ENCODE measurements at places on chromosomes 2 and 18.

DNA sequence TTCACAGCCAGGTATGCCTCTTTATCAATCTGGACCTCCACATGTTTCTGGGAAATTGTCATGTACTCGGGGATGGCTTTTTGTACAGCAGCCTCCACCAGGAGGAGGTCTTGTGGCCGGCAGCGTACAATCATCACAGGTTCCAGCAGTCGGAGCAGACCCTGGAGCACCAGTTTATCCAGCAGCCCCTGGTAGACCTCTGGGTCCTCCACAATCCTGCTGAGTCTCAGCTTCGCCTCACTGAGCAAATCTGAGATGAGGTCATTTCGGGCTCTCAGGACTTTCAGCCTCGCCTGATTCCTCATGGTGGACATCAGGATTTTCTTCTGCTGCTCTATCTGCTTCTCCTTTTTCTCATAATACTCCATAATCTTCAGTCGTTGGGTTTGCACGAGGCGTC, 32.8 kb downstream of the TMEM247 start:
- DNase-seq, result no peak

DNA sequence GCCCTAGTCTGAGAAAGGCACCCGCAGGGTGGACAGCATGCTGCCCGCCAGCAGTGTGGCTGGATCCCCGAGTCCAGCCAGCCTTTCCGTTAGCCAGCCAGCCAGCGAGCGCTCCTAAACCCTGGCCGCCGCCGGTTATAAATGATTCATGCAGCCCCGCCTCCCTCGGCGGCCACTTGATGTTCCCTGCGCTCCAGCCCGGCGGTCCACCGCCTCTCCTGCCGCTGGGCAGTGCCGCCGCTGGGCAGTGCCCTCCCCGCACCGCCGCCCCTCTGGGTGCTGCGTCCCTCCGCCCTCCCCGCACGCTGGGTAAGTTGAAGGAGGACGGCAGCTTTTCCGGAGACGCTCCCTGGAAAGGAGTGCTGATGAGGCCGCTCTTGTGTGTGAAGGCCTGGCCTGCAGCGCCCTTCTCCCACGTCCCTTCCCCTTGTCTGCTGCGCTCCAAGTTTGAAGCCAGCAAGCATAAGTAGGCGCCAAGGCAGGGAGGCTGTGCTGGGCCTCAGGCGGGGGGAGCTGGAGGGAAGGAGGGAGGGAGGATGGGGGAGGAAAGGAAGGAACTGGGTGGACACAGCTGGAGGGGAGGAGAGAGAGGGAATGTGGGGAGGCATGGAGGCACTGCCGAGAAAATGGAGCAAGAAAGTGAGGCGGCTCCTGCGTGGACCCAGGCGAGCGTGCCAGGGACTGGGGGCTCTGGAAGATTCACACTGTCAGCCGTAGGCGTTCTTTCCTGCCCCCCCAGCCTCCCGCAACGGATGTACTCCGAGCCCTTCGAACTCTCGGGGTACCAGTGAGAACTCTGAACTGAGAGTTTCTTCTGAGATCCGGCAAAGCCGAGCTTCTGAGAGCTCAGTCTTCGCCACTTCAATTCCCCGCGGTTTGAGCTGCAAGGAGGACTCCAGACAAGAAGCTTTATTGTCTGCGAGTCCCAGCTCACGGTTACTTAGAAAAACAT, 131.9 kb downstream of the GLI2 start:
- no peak for DNase-seq

DNA sequence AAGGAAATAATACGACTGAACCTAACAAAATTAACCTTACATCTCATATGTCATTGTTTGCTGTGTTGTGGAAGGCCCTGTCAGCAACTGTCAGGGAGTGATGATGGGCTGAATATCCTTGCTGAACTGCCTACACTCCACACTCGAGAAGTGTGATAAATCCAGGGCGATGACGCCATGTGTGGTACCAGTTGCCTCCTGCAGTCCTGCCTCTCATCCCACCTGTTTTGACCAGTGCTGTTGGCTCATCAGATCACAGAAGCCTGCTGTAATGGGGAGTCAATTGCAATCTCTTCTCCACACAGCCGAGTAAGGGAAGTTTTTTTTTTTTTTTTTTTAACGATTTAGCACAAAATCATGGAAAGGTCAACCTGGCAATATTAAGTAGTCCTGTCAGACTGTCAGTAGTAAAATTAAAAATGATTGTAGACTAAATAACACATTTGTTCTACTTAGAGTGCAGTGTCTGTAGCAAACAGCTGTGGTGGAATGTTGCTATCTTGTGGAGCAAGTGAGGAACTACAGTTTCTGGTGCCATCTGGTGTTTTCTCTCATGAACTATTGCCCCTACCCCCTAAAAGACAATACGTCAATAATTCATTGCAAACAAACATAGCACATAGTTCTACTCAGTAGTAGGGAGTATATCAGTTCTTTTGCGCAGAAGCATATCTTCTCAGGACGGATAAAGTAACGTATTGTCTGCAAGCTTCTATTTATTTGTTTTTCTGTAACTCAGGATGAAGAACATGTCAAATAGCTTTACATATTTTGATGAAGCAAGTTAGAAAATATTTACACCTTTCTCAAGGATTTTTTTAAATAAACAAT, 347.6 kb downstream of the CTNNA2 start:
- no peak for DNase-seq

DNA sequence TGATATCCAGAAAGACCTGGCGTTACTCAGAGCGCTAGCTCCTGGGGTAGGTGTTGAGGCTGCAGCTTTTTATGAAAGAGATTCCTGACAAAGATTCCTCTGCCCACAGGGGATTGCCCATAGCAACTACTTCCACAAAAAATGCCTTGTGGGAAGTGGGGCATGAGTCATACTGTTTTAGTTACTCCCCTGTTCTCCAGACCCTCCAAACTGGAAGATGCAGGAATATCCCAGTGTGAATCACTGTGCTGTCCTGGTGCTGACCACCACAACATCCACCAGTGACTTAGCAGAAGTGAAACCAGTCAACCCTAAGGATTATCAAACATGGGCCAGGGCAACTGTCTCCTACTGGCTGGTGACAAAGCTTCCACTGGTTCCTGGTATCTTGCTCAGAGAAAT, 61.8 kb downstream of the CDH2 start:
- DNase-seq, result no peak

- no peak for DNase-seq
These were observed 197.1 kb downstream of the SMAD7 start for GRCh38 chr18:48753691-48754090.

GRCh38 chr2:219733106-219733505, 105.7 kb downstream of the SLC4A3 start:
- no peak for DNase-seq

GRCh38 chr18:22363867-22364463, 53.8 kb downstream of the CTAGE1 start:
- no peak for DNase-seq

DNA sequence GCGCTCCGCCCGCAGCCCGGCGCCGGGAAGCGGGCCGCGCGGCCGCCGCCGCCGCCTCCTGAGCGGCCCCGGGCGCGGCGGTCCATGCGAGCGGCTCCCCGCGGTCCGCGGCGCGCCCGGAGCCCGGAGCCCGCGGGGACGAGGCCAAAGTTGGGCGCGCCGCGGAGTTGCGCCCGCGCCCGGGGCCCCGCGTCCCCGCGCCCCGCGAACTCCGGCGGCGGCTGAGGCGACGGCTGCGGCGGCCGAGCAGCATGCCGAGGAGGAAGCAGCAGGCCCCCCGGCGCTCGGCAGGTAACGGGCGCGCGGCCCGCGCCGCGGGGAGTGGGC, 992 bp downstream of the TSHZ1 start:
- no peak for DNase-seq

GRCh38 chr2:184067502-184067901, 530.8 kb upstream of the ZNF804A start:
- no peak for DNase-seq
